ENCODE measurements at places on chromosomes 3 and 15. TPM values are rescaled to one million over a fixed set of nuclear protein-coding genes. Genes with fewer than 3 reads are reported as not detected.

Gene CLDN1
- total RNA-seq: 130 TPM

Gene CMSS1
- total RNA-seq: 26.7 TPM

Gene PPP1R14D
- total RNA-seq: not detected

Gene IL17RC
- 33.2 TPM for total RNA-seq

Gene SLC30A4
- total RNA-seq: 12.3 TPM
